MV-4-11 (cell line): ENCODE measurements at places on chromosomes 5 and 9.

DNA sequence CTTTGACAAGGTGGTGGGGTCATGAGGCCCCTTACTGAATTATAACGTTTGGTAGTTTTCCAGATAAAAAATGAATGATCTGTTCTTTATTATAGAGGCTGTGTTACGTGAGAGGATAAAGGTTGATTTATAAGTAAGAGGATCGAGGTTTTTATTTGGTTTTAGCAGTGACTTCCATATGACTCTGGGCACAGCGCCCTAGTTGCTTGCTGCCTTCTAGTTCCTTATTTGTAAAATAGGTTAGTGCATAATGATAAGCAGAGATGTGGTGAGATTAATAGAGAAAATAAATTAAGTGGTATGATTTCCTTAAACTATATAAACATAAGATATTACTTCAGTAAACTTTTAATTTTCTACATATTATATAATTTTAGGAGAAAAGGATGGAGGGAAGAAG, 29.8 kb downstream of the MRRF start:
- DNase-seq = no peak

GRCh38 chr5:5667136-5667554, 244.7 kb downstream of the ICE1 start:
- DNase-seq = no peak

GRCh38 chr5:32790411-32790951, 79.4 kb downstream of the NPR3 start:
- no peak for DNase-seq

DNA sequence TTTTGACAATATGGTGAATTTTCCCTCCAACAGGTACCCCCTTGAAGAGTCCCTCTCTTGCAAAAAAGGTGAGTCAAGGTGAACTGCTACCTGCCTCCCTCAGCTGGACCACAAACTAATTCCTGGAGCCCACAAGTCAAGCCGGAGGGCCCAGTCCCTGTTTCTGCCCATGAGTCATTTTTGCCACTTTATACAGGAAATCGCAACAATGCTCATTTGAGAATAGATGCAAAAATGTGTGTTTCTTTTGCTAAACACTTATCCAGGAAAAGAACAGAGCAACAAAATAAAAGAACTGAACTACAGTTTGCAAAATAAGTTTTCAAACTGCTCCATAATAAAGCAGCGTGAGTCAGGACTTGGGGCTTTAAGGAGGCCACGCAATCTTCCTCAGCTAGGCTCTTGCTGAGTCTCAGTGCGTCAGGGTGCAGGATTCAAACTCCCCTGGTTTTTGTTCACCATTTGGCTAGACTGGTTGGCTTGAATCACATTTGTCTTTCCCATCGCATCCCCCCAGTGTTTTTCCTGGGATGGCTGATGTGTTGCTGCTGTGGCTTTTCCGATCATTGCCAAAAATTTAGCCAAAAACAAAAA, 102.7 kb downstream of the GOLPH3 start:
- peak; percentile 20 for DNase-seq

DNA sequence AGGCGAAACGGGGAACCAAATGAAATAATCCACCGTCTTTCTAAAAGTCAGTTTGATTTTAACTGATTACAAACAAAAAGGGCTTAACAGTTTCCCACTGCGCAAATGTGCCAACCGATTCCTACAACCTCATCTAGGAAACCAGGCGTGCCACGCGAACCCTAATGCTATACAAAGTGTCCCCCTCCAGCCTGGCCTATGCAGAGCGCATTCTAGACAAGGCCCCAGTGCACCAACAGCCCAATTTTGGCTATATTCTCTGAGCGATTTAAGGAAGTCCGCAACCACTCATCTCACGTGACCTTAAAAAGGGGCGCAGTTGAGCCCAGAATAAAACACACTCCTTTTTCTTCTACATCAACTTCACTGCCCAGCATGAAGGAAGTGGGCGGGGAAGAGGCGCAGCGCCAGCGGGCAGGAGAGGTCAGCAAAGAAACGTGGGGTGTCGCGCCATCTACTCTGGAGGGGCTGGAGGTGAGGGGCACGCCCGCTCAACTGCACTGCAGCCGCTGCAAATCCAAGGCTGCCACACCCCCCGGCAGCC, 779 bp downstream of the FAM13B start:
- peak; percentile 90 for DNase-seq

DNA sequence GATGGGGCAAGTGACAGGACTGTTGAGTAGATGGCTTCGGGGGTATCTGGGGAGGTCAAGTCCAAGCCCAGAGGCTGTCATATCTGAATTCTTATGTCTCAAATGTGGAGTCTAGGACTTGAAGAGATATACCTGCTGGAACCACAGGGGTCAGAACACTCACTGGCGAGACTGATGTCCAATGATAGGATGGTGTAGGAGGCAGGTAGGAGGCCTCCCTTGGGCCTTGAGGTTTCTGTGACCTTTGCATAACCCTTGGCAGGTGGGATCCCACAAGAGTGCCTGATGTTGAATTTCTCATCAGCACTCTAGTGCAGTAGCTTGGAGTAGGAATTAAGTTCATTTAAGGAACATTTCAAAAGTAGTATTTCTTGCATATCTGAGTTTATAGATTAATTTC, 2.8 kb downstream of the CCL21 start:
- no peak for DNase-seq

- DNase-seq = no peak
Measured at GRCh38 chr5:92945605-92946097, 635.4 kb downstream of the NR2F1-AS1 start.

- DNase-seq = no peak
Measured at GRCh38 chr5:98314292-98314691, 459.2 kb upstream of the RGMB start.

- no peak for DNase-seq
Measured at GRCh38 chr5:128586848-128587247, 48.8 kb upstream of the FBN2 start.

DNA sequence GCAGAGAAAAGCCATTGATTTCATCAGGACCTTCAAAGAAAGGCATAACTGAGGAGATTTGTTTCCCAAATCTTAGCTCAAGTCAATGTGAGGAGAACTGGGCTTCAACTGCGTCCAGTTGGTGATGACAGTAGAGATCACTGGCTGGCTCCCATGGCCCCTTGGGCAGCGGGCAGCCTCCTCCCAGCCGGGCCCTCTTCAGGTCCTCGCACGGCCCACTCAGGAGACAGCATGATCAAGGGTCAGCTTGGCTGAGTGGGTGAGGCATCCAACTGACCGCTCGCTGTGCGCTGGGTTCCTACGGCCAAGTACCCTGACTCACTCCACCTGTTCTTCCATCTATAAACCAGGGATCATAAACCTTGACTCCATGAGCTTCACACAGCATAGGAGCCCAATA, 274.0 kb downstream of the NSG2 start:
- DNase-seq = no peak

DNA sequence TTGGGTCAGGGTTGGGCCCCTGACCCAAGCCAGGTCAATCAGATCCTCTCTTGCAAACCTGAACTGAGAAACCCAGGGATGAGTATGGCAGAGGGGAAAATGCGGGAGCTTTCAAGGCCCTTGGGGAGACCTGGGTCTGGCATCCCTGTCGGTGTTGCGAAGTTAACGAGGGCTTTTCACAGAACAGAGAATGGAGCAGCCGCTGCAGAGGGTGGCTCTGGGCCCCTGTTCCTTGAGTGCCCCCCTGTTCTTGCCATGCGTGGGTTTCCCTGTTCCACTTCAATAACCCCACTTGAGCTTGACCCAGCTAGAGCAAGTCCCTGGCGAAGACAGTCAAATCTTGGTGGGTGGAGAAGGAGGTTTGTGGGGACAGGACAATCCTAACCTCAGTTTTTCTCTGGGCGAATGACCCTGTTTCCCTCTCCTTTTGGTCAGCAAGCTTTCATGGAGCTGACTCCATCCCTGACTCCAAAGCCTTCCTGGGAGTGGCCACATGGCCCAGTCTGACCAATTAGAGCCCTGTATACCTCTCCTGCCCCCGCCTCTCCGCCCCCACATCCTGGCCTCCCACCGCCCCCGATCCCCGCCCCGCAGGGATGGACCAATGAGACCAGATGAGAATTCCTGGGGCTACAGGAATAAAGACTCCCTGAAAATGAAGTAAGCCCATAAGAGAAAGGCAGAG, 2.9 kb upstream of the VDAC1 start:
- no peak for DNase-seq

- peak; percentile 94 for DNase-seq
Measured at GRCh38 chr9:72292874-72293607, 72.0 kb downstream of the ZFAND5 start.

DNA sequence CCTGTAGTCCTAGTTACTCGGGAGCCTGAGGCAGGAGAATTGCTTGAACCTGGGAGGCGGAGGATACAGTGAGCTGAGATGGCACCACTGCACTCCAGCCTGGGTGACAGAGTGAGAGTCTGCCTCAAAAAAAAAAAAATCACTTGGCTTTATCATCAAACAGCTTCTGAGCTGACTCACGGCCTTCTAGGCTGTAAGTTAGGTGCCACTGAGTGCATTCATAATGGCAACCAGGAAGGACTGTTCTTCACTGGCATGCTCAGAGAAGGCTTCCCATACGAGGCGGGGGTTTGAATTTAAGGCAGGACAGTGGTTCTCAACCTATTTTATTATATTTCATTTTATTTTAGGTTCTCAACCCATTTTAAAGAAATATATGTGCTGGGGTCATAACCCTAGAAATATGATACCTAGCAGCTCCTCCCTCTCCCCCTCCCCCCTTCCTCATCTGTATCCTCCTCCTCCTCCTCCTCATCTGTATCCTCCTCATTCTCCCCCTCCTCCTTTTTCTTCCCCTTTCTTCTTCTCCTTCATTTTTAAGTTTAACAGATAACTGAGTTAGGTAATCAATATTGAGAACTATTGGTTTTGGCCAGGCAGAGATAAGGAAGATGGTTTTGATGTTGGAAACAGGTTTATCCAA, 19.0 kb upstream of the LHFPL2 start:
- DNase-seq = no peak

- DNase-seq = peak; percentile 66
Measured at GRCh38 chr5:132763181-132764036, 13.6 kb downstream of the SEPTIN8 start.

DNA sequence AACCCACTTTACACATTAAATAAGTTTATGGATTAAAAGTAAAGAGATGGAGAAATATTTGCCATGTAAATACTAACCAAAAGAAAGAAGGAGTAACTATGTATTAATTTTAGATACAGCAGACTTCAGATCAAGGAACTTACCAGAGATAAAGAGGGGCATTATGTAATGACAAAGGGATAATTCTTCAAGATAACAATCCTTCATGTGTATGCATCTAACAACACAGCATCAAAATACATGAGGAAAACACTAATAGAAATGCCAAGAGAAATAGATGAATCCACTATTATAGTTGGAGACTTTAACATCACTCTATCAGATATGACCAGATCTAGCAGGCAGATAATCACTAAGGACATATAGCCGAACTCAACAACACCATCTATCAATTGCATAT, 149.8 kb upstream of the ANKRD55 start:
- no peak for DNase-seq

GRCh38 chr9:78970375-78970774, 601.4 kb upstream of the TLE4 start:
- no peak for DNase-seq

DNA sequence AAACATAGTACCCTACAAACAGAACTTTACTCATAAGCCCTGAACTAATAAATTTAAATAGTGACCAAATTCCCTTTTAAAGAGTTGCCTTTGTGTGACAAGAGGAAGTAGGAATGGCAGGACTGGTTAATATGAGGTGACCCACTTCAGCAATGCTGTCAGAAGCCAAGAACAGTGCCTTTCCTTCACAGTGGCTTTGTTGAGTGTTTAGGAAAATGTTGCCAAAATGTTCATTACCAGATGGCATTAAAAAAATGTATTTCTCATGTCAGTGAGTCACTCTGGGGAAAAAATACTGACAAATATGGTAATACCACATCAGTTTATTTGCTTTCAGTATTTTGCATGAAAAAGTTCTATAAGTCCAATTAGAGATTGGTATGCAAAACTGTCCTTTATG, 103.3 kb downstream of the DIRAS2 start:
- DNase-seq = no peak

DNA sequence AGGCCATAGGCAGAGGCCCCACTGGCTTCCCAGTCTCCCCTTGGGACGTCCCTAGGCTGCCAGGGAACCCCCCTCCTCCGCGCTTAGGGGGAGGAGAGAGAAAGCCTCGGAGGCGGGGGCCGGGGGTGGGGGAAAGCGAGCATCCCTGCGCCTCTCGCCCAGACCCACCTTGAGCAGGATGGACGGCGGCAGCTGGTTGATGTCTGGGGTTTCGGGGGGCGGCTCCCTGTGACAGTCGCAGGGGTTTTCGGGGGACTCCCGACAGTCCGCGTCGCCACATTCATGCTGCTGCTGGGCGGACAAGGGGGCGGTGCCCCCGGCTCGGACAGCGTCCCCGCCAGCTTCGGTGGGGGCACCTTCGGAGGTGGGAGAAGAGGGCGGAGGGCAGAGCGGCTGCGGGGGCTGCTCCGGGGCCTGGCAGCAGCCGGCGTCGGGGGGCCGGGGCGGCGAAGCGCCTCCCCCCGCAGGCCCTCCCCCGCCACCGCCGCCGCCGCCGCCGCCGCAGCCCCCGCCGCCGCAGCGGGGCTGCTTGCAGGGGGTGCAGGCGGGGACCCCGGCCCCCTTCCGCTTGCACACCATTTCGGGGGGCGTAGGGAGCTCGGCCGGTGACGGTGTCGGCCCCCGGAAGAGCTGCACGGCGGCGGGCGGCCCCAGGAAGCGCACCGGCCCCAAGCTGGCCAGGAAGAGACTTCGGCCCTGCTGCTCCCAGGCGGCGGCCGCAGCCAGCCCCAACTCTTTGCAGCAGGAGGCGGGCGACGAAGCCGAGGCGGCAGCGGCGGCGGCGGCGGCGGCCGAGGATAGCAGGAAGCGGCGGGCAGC, 1.2 kb downstream of the FBXL17 start:
- DNase-seq = no peak

- no peak for DNase-seq
Measured at GRCh38 chr9:78856781-78857180, 559.9 kb downstream of the PSAT1 start.

- DNase-seq = peak; percentile 29
Measured at GRCh38 chr5:113546703-113547183, 33.2 kb downstream of the YTHDC2 start.
